ENCODE measurements at places on chromosomes 1 and 21.

GRCh38 chr1:226134170-226135058 lies 52.1 kb downstream of the ACBD3 start:
- no peak for DNase-seq
- H3K4me3 ChIP-seq, result no peak overlapping the region
- peaks cover 1% of the 10 kb centered on the region for H3K27me3 ChIP-seq
- no peaks in the 10 kb centered on the region for H3K36me3 ChIP-seq

DNA sequence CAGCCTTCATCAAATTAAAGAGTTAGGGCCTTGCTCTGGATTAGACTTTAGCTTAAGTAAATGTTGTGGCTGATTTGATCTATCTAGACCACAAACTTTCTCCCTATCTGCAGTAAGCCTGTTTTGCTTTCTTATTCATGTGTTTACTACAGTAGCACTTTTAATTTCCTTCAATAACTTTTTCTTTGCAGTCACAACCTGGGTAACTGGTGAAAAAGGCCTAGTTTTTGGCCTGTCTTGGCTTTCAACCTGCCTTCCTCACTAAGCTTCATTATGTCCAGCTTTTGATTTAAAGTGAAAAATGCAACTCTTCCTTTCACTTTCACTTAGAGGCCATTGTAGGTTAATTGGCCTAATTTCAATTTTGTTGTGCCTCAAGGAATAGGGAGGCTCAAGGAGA lies 12.5 kb upstream of the LPGAT1 start:
- peaks cover 2% of the 10 kb centered on the region for H3K36me3 ChIP-seq
- peaks cover 6% of the 10 kb centered on the region for H3K27me3 ChIP-seq
- H3K4me3 ChIP-seq, result peak overlapping the region; percentile 27
- DNase-seq, result no peak
- H3K4me1 ChIP-seq, result peaks cover 26% of the 10 kb centered on the region
- H3K27ac ChIP-seq, result peak overlapping the region; percentile 84

DNA sequence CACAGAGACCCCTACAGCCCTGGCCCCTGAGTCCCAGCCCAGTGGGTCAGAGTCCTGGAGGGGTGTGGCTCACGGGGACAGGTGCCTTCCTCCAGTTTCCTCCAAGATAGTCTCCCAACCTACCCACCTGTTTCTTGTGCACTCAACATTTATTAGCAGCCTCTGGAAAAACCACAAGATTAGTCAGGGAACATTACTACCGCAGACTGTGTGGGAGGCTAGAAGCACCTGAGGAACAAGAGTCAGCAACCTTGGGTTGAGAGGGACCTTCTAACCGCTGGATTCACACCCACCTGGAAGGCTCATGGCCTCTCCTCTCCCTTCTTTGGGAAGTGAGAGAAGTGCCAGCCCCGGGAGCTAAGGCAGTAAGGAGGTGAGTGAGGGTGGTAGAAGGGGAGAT lies 22.5 kb upstream of the IKBKE start:
- H3K27ac ChIP-seq, result no peak overlapping the region
- peaks cover 1% of the 10 kb centered on the region for H3K4me1 ChIP-seq
- H3K36me3 ChIP-seq, result peaks cover 37% of the 10 kb centered on the region
- H3K4me3 ChIP-seq, result no peak overlapping the region

GRCh38 chr1:152109231-152109997 lies 5.8 kb downstream of the TCHH start:
- H3K27me3 ChIP-seq, result peaks cover 9% of the 10 kb centered on the region
- no peak overlapping the region for H3K27ac ChIP-seq
- H3K4me3 ChIP-seq, result no peak overlapping the region
- H3K36me3 ChIP-seq, result peaks cover 6% of the 10 kb centered on the region
- peaks cover 7% of the 10 kb centered on the region for H3K4me1 ChIP-seq
- no peak for DNase-seq

- no peak for DNase-seq
- H3K4me1 ChIP-seq, result peaks cover 9% of the 10 kb centered on the region
- H3K27ac ChIP-seq, result no peak overlapping the region
- no peak overlapping the region for H3K4me3 ChIP-seq
- no peaks in the 10 kb centered on the region for H3K36me3 ChIP-seq
These were observed 94.9 kb downstream of the RIPK4 start for GRCh38 chr21:41671859-41672542.

- no peak overlapping the region for H3K4me3 ChIP-seq
- H3K4me1 ChIP-seq, result peaks cover 2% of the 10 kb centered on the region
- peaks cover 22% of the 10 kb centered on the region for H3K27me3 ChIP-seq
These were observed 74.4 kb downstream of the DUSP10 start for GRCh38 chr1:221667504-221667903.

GRCh38 chr1:48069662-48070395 lies 72.6 kb upstream of the TRABD2B start:
- H3K4me3 ChIP-seq, result no peak overlapping the region
- no peaks in the 10 kb centered on the region for H3K27me3 ChIP-seq
- no peak overlapping the region for H3K27ac ChIP-seq
- DNase-seq, result no peak
